Activated CD4-positive, alpha-beta memory T cell treated with anti-CD3 and anti-CD28 coated beads for 36 hours (primary cell): ENCODE measurements at places on chromosomes 3 and 15. TPM values are rescaled to one million over a fixed set of nuclear protein-coding genes. Genes with fewer than 3 reads are reported as not detected.

DNA sequence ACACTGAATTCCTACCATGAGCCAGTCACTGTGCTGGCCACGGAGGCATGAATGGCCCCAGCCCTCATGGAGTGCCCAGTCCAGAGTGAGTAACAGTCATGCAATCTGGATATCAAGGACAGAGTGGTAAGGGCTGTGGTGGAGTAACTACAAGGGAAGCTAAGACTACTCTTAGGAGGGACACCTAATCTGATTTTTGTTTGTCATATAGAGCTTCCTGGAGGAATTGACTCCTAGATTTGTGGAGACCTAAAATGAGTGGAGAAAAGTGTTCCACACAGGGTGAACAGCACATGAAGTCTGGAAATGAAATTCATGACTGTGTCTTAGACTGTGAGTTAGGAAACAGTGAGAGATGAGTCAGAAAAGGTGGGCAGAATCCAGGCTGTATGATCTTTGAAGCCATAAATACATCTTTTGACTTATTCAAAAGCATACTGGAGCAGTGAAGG lies 219.9 kb downstream of the NFKBIZ start:
- no peak overlapping the region for H3K4me3 ChIP-seq
- H3K27ac ChIP-seq: no peak overlapping the region
- no peak for DNase-seq
- no peaks in the 10 kb centered on the region for H3K36me3 ChIP-seq
- H3K27me3 ChIP-seq: no peaks in the 10 kb centered on the region
- H3K4me1 ChIP-seq: peaks cover 6% of the 10 kb centered on the region

DNA sequence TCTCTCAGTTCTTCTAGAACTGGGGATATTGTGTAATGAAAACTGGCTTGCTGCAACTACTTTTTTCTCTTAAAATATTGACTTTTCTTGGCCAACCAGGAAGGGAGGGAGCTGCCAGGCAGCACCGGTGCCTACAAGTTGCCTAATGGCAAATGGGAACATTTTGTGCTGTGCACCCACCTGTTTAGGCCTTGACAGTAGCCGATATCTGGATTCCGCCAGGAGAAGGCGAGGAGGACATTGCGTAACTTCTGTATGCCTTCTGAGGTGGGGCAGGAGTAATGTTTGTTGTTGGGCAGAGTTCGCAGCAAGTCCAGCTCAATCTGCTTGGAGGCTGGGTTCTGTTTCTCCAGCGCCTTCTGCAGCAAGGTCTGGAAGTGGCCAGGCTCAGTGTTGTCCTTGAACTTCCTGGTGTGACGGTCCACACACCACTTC lies 64.9 kb downstream of the TBC1D2B start:
- no peaks in the 10 kb centered on the region for H3K27me3 ChIP-seq
- H3K36me3 ChIP-seq: peaks cover 36% of the 10 kb centered on the region
- DNase-seq: no peak
- no peak overlapping the region for H3K27ac ChIP-seq
- H3K4me1 ChIP-seq: peaks cover 6% of the 10 kb centered on the region

DNA sequence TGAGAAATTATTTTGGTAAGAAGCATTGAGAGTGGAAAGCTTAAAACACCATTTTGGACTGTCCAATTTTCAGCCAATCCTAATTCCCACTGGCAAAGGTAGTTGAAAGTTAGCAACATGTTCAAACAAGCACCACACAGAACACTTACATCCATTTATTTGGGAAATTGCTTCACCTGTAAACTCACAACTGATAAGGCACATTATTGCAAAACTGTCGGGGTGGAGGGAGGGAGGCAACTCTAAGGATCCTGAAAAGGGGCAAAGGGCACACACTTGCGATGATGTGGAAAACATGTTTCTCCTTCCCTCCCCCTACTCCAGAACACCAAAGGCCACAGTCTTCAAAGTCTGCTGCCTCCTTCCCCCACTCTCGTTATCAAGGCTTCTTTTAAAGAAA lies 9.4 kb downstream of the TMEM41A start:
- no peaks in the 10 kb centered on the region for H3K4me1 ChIP-seq
- peaks cover 42% of the 10 kb centered on the region for H3K36me3 ChIP-seq
- no peaks in the 10 kb centered on the region for H3K27me3 ChIP-seq

Gene ZNF501
- 1.5 TPM for total RNA-seq

Gene C2CD4B
- 1.5 TPM for total RNA-seq

DNA sequence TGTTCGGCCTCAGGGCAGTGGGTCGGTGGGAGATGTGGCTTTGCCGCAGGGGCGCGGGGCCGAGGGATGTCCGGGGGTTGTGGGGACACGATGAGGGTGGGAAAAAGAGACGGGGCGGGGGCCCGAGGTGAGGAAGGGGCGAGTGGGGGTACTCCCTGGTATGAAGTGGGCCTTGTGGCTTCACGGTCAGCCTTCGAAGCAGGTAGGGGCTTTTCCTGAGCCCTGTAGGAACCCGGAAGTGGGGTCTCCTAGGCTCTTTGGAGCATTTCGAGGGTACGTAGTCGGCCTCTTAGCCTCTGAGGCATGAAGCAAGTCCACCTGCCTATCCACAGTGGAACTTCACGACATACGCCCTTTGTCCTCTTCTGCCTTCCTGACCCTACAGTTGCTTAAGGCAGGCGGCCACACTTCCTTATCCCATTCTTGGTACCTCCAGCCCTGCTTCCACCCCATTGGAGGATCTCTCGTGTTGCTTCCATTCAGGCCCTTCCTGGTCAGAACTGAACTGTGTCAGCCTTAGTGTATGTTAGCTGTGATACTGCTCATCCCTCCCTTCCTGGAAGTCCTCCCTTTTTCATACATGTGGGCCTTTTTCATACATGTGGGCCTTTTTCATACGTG lies 389 bp downstream of the ARPC4 start:
- peaks cover 60% of the 10 kb centered on the region for H3K36me3 ChIP-seq
- H3K4me3 ChIP-seq: peak overlapping the region; percentile 99
- no peaks in the 10 kb centered on the region for H3K27me3 ChIP-seq
- H3K27ac ChIP-seq: peak overlapping the region; percentile 99

Gene EXD1
- not detected for total RNA-seq

Gene XCR1
- total RNA-seq: 0.05 TPM

- peaks cover 8% of the 10 kb centered on the region for H3K27me3 ChIP-seq
- H3K4me1 ChIP-seq: no peaks in the 10 kb centered on the region
- no peaks in the 10 kb centered on the region for H3K36me3 ChIP-seq
These were observed 133.0 kb upstream of the NECTIN3 start for GRCh38 chr3:110938629-110939028.

DNA sequence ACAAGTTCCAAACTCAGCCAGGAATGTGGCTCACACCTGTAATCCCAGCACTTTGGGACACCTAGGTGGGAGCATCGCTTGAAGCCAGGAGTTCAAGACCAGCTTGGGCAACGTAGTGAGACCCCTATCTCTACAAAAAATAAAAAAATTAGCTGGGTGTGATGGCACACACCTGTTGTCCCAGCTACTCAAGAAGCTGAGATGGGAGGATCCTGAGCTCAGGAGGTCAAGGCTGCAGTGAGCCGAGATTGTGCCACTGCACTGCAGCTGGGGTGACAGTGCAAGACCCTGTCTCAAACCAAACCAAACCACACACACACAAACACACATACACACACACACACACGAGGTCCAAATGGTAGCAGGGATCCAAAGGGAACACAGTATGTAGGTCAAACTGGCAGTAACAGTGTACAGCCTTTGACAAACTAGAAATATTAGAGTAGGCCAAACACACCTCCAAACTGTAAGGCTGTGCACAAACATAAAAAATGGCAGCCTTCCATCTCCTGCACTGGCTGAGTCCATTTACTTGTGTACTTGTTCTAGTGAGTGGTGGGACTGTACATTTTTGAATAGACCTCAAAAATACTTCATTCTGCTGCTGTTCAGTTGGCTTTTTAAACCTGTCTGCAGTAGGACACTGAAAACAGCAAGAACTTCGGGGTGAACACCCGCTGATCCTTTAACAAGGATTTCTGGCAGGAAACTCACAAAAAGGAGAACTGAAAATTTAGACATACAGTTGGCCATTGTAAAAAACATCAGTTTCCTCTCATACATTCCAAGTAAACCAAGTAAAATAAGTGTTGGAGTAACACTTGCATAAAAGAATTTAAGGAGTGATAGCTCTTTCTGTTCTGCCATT lies 33.6 kb downstream of the INTS14 start:
- no peak overlapping the region for H3K27ac ChIP-seq
- H3K27me3 ChIP-seq: no peaks in the 10 kb centered on the region
- H3K36me3 ChIP-seq: peaks cover 29% of the 10 kb centered on the region
- H3K4me3 ChIP-seq: no peak overlapping the region

DNA sequence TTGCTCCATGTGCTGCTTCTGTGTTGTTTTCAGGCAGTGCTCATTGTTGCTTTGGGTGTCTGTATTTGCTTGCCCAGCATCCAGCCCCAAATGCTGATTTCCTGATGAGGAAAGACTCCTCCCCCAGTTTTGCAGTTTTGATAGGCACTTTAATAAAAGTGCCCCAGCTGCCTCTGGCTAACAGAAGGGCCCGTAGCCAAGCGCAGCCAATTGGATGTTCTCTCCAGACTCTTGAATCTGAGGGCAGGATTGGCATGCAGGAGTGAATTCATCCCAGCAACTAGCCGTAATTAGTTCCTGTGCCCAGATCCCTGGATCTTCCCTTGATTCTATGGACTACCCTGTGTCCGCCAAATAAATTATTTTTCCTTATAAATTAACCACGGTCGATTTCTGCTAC lies 14.8 kb upstream of the SEMA5B start:
- no peak for DNase-seq

GRCh38 chr3:57003676-57004075 lies 56.8 kb upstream of the SPATA12 start:
- no peak overlapping the region for H3K27ac ChIP-seq
- H3K4me1 ChIP-seq: peaks cover 4% of the 10 kb centered on the region
- no peaks in the 10 kb centered on the region for H3K36me3 ChIP-seq
- no peak overlapping the region for H3K4me3 ChIP-seq
- DNase-seq: no peak

Gene IQCF5
- total RNA-seq: not detected

- H3K4me3 ChIP-seq: no peak overlapping the region
- no peak for DNase-seq
- no peaks in the 10 kb centered on the region for H3K36me3 ChIP-seq
- H3K27ac ChIP-seq: no peak overlapping the region
These were observed 111.0 kb downstream of the NSUN3 start for GRCh38 chr3:94173673-94174434.

DNA sequence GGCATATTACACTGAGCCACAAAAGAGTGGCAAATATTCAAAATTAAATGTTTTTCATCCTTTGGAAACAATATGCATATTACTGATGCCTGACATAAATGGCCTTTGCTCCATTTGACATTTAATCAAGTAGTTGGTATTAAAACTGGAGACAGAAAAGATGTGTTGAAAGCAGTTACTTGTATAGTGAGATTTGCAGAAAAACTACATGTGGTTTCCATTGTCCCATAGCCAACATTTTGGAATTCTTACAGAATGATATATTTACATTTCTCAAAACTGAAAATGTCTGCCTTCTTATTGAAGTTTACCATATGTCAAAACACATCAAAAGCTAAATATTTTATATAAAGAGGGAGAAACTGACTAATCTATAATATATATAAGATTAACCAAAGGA lies 21.6 kb downstream of the SHOX2 start:
- H3K36me3 ChIP-seq: no peaks in the 10 kb centered on the region
- H3K4me1 ChIP-seq: no peaks in the 10 kb centered on the region
- no peak overlapping the region for H3K27ac ChIP-seq
- no peak for DNase-seq
- H3K4me3 ChIP-seq: no peak overlapping the region

DNA sequence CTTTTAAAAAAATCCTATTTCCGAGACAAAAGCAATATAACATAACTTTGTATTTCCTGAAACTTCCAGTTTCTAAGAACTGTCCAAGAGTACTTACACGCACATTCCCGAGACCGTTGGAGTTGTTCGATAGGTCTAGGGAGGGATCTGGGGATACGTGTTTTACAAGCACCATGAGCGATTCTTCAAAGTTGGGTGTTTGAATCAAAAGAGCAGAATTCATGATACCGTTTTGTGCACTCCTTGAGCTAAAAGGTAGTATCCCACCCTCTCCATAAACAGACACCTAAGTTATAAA lies 700 bp upstream of the EDEM1 start:
- DNase-seq: no peak
- H3K27me3 ChIP-seq: no peaks in the 10 kb centered on the region
- peaks cover 32% of the 10 kb centered on the region for H3K36me3 ChIP-seq
- peaks cover 23% of the 10 kb centered on the region for H3K4me1 ChIP-seq

GRCh38 chr3:152696962-152697361 lies 138.0 kb upstream of the P2RY1 start:
- H3K27me3 ChIP-seq: peaks cover 4% of the 10 kb centered on the region
- no peaks in the 10 kb centered on the region for H3K4me1 ChIP-seq
- no peak for DNase-seq
- no peak overlapping the region for H3K4me3 ChIP-seq

Gene PP2D1
- not detected for total RNA-seq

Gene SLC24A5
- not detected for total RNA-seq

DNA sequence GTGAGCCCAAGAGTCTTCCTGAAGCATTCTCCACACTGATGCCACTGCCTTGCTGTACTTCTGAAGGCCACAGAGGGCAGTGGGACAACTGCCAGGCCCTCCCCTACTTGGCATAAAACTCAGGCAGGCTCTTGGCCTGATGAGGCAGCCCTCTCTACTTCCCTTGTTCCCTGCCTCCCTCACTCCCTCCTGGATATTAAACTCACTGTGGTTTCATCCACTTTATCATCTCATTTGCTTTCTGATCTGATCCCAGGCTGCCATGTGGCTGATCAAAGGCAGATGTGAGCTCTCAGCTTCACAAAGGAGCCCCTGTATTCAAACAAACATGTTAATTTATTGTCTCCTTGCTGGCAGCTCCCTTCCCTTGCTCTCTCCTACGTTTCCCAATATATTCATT lies 533.5 kb downstream of the IGSF11 start:
- H3K27ac ChIP-seq: no peak overlapping the region
- H3K36me3 ChIP-seq: no peaks in the 10 kb centered on the region
- no peak for DNase-seq
- H3K4me3 ChIP-seq: no peak overlapping the region
- no peaks in the 10 kb centered on the region for H3K27me3 ChIP-seq
- H3K4me1 ChIP-seq: no peaks in the 10 kb centered on the region

GRCh38 chr3:6739288-6739687 lies 121.6 kb upstream of the GRM7 start:
- H3K4me1 ChIP-seq: no peaks in the 10 kb centered on the region
- no peaks in the 10 kb centered on the region for H3K36me3 ChIP-seq
- H3K27me3 ChIP-seq: no peaks in the 10 kb centered on the region
- no peak overlapping the region for H3K27ac ChIP-seq

Gene TNFAIP8L3
- total RNA-seq: 0.19 TPM

DNA sequence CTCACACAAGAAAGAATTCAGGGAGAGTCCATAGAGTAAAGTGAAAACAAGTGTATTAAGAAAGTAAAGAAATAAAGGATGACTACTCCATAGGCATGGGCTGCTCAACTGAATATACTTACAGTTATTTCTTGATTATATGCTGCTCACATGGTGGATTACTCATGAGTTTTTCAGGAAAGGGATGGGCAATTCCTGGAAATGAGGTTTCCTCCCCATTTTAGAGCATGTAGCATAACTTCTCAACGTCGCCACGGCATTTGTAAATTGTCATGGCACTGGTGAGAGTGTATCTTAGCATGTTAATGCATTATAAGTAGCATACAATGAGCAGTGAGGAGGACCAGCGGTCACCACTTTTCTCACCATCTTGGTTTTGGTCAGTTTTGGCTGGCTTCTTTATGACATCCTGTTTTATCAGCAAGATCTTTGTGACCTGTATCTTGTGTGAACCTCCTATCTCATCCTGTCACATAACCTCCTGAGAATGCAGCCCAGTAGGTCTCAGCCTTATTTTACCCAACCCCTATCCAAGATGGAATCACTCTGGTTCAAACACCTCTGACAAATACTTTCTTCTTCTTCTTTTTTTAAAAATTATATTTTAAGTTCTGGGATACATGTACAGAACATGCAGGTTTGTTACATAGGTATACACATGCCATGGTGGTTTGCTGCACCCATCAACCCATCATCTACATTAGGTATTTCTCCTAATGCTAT lies 849.7 kb downstream of the TBL1XR1 start:
- no peak overlapping the region for H3K4me3 ChIP-seq
- no peaks in the 10 kb centered on the region for H3K4me1 ChIP-seq
- DNase-seq: no peak
- no peaks in the 10 kb centered on the region for H3K27me3 ChIP-seq
- no peak overlapping the region for H3K27ac ChIP-seq
